Hepatocyte (in vitro differentiated cells): ENCODE measurements at places on chromosomes 1 and 21. TPM values are rescaled to one million over a fixed set of nuclear protein-coding genes. Genes with fewer than 3 reads are reported as not detected.
A peak's percentile ranks its signal among the peaks of the same experiment; 100 is the strongest.

Gene SLC22A15
- total RNA-seq: 5.4 and 6.9 TPM in 2 replicates

Gene RBM11
- total RNA-seq: 1.4 and 6.1 TPM in 2 replicates

Gene CLIC6
- 12.4 and 16.7 TPM in 2 replicates for total RNA-seq

Gene CD34
- total RNA-seq: 0.90 and 2.4 TPM in 2 replicates

Gene RCAN1
- 98.2 and 113 TPM in 2 replicates for total RNA-seq

Gene CTNNBIP1
- total RNA-seq: 22.8 and 25.2 TPM in 2 replicates

Gene CPT2
- 25.0 and 29.3 TPM in 2 replicates for total RNA-seq

Gene HAO2
- 14.2 and 16.6 TPM in 2 replicates for total RNA-seq

Gene KRTAP12-3
- total RNA-seq: not detected in 2 replicates

Gene RAB3B
- total RNA-seq: 23.1 and 24.7 TPM in 2 replicates

DNA sequence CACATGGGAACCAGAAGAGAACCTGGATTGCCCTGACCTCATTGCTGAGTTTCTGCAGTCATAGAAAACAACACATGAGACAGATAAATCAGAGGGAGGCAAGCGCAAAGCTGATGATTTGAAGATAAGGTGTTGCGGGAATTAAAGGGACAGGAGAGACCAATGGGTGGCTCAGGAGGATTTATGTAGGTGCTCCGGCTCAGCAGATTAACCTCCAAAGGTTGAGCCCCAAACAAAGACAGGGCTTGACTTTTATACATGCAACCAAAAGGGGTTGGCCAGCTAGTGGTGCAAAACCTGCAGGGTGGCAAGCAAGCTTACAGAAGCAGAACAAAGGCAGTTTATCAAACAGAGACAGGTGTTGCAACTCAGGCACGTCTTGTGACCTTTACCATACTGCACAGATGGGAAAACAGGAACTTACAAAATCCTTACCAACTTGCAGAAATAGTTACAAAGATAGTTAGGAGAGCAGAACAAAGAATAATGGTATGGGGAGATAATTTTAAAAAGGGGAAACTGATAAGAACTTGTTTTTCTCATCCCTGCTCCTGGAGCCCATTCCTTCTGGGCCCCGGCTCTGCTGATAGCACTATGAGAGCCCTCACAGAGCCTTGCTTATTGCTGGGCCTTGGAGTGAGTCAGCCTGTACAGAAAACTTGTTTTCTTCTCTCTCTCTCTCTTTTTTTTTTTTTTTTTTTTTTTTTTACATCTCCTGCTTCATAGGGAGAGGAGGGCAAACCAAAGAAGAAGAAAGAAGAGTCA, 93.6 kb downstream of the SNRPE start:
- no peak for DNase-seq

DNA sequence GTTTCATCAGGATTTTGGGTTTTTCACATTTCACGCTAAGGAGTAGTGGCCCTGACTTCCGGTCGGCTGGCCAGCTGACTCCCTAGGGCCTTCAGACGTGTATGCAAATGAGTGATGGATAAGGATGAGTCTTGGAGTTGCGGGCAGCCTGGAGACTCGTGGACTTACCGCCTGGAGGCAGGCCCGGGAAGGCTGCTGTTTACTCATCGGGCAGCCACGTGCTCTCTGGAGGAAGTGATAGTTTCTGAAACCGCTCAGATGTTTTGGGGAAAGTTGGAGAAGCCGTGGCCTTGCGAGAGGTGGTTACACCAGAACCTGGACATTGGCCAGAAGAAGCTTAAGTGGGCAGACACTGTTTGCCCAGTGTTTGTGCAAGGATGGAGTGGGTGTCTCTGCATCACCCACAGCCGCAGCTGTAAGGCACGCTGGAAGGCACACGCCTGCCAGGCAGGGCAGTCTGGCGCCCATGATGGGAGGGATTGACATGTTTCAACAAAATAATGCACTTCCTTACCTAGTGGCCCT, 23.1 kb upstream of the TNFRSF1B start:
- peak; percentile 86 for DNase-seq

- no peak for DNase-seq
Measured at GRCh38 chr1:28927648-28928313, 13.4 kb downstream of the EPB41 start.

DNA sequence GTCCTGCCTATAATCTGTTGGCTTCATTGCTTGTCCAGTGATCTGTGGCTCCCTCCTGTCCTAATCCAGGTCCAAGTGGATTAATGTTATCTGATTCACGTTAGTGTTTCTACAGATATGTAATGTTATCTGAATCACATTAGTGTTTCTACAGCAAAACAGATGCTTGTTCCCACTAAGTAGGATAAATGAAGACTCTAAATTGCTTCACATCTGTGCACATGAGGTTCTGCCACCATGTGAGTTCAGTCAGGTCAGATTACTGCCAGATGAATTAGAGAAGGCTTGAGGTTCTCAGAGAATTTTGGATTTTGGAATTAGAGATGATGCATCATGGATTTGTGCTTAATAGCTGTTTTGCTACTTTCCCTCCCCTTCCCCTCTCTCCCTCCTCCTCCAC, 13.2 kb downstream of the DISC1 start:
- DNase-seq: no peak

DNA sequence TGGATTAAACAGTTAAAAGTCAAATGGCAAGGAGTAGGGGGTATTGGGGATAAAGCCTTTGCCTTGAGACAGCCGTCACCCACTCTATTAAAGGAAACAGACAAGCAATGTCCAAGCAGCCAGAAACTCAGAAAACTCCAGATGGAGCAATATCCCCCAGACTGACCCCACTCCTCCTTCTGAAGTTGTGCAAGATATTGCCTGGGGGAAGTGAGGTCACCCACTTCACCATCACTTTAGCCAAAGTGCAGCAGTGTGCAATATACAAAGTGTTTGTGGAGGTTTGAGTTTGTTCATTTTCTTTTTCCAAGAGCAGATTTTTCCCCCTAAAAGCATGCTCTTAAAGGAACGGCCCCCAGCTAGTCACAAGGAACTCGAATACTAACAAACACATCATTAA, 125.1 kb downstream of the ETS2 start:
- DNase-seq: peak; percentile 74

GRCh38 chr1:61083013-61083806, 849 bp downstream of the NFIA start:
- DNase-seq: peak; percentile 34

DNA sequence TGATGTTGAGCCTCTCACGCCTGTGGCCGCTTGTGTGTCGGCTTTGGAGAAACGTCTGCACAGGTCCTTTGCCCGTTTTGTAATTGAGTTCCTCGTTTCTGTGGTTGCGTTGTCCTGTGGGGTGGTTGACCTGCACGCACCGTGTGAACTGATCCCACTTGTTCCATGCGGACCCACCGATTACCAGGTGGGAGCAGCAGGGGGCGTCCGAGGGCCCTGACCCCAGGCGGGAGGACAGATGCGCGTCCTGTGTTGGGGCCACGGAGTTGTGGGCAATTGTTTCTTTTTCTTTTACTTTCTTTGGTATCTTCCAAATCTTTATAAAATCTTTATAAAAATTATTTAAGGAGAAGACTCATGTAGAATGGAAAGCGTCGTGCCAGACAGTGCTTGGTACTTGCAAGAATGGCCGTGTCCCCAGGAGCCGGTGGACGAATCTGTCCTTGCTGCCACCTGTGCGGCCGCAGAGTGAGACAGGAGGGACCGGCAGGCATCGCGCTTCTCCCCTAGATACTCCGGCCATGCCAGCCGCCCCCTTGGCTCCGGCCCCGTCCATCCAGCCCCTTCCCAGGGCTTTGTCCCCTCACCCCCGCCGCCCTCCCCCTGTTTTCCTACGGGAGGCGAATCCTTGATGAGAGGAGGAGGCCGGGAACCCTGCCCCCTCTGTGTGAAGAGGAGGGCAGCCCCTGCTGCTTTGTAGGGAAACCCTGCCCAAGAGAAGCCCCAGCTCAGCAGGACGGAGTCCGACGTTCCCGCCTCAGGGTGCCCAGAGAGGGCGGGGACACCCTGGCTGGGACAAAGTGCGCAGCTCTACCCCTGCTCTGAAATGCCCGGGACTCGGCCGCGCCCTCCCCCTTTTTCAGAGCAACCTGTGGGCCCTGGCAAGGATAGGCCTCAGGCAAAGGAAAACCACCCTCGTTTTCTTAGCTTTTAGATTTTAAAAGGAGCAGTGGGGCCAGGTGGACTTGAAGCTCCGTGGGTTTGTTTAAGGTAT, 41.7 kb downstream of the PRKCZ start:
- DNase-seq: peak; percentile 34

DNA sequence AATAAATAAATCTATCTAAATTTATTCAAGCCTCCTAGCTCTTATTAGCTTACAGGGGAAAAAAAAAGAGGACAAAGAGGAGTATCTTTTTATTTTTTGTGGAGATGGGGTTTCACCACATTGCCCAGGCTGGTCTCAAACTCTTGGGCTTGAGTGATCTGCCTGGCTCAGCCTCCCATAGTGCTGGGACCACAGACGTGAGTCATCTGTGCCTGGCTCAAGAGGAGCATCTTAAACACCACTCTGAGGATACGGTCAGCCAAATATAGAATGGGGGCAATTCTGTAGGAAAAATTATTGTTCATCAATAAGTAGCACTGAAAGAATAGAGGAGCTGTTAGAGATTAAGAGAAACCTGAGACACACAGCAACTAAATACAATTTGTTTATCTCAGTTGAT, 24.1 kb downstream of the SLC45A3 start:
- no peak for DNase-seq

GRCh38 chr1:186499571-186499970, 38.7 kb upstream of the PDC start:
- DNase-seq: no peak

GRCh38 chr21:34807146-34807880, 138.5 kb downstream of the CLIC6 start:
- peak; percentile 58 for DNase-seq

GRCh38 chr1:47555841-47556560, 118.2 kb downstream of the FOXD2 start:
- DNase-seq: peak; percentile 37

- DNase-seq: no peak
Measured at GRCh38 chr1:100780814-100781213, 61.3 kb downstream of the VCAM1 start.

DNA sequence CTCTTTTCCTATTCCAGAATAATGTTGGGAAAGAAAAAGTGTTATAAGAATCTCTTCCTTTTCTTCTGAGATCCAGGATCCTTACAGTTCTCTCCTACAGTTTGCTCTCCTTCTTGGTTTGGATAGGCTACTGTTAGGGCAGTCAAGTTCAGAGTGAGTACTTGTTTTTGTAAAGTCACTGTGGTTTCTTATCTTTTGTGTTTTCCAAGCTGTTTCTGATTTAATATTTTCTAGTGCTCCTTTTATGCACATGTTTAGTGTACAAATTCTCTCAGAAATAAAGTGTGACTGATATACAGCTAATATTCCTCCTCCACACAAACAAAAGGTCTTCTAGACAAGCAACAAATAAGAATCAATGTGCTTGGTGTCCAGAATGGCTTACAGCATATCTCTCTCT, 107.7 kb downstream of the BACH1 start:
- DNase-seq: no peak

GRCh38 chr1:82299056-82299455, 498.3 kb downstream of the ADGRL2 start:
- no peak for DNase-seq

DNA sequence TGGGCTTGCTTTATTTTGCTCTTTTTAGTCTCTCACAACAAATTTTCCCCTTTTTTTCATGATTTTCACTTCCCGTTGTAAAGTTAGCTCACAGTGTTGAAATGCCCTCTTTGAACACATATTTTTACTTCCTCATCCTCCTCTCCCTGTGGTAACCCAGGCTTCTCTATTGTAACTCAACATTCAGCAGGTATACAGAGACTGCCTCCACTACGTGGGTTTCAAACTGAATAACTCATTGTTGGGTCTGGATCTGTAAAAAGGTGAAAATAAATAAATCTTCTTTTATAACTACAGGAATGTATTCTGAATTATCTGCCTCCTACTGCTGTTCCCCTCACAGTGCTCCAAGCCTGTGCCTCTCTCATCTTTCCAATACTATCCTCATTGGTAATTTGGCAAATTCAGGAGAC, 166.4 kb downstream of the RUNX1 start:
- DNase-seq: no peak

GRCh38 chr1:167135281-167135840, 41.5 kb downstream of the STYXL2 start:
- DNase-seq: no peak

- peak; percentile 59 for DNase-seq
Measured at GRCh38 chr1:115828101-115829022, 12.6 kb downstream of the NHLH2 start.

- no peak for DNase-seq
Measured at GRCh38 chr1:71645015-71645414, 564.2 kb upstream of the ZRANB2 start.

DNA sequence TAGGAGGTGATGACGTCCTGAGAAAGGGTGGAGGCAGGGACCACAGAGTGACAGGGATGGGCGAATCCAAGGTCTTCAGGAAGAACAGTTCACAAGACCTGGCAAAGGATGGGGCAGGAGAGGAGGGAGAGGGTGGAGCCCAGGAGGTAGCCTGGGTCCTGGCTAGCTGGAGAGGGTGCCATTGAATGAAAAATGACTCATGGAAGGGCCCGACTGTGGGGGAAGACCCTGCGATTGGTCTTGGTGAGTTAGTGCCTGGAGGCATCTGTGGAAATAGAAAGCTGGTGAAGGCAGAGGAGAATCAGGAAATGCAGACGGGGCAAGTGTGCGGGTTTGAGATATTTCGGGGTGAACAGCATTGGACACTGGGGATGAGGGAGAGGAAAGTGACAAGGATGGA, 60.3 kb upstream of the SLC45A1 start:
- DNase-seq: no peak
